ENCODE measurements at places on chromosomes 4 and X.

DNA sequence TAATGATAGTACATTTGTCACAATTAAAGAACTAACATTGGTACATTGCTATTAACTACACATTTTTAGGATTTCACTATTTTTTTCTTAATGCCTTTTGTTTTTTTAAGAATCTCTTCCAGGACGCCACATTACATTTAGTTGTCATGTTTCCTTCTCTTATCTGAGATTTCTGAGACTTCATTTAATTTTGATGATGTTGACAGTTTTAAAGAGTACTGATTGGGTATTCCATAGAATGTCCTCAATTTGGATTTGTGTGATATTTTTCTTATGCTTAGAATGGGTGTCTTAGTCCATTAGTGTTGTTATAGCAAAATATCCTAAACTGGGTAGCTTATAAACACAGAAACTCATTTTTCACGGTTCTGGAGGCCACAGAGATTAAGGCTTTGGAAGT, 1095.5 kb upstream of the LCORL start:
- no peak for DNase-seq

DNA sequence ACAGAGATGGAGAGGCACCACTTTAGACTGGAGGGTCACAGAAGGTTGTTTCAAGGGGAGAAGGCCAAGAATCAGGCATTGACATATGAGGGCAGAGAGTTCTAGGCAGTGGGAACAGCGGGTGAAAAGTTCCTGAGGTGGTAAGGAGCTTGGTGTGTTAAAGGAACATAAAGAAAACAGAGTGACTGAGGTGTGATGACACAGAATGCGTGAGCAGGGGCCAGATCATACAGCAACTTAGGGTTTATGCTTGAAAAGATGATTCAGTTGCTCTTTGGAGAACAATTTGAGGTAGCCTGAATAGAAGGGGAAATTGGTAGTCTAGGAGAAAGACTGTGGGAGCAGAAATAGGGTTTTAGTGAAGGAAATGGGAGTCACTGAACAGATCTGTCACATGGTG, 179.2 kb downstream of the AMELX start:
- DNase-seq = no peak

GRCh38 chrX:132612821-132613564, 124.2 kb upstream of the MBNL3 start:
- peak; percentile 33 for DNase-seq

DNA sequence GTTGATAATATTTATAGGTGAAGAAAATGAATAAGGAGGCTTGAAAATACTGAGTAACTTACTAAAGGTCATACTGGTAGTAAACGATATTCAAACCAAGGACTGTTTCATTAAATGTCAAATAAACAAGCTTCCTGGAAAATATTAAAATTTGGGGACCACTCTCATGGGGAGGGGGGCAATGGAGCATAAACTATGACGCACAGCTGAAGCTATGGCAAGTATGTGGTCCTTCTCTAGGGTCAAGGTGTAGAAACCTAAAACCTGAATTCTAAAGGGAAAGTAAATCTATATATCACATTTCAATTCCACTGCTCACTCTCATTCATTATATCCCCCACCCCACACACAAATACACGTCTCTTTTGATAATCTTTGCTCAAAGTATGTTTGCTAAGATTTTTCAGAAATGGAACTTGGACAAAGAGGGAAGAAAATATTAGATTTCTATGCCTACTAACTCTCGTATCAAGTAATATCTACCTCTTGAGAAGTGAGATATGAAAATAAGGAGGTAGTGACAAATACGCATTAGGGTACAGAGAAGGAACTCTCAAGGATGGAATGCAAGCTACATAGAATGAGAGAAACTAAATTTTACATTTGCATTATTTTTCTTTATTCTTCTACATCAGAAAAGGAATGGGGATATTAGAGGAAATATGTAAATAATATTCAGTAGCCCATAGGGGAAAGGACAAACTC, 84.6 kb downstream of the PDS5A start:
- no peak for DNase-seq

DNA sequence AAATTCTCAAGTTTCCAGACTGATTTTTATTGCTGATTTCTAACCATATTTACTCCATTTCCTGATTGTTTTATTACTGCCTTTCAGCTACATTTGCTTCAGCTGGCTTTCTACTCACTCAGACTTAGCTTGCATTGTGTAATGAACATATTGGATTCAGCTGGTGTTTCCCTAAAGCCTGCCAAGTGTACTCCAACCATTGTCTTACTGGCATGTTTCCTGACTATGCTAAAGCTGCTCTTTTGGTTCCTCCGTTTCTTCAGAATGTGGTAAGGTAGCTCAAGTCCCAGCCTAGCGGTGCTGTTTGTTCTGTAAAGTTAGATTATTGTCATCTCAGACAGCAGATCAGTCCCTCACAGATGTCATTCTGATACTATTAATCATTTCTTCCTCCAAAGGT, 53.1 kb upstream of the GLRA2 start:
- DNase-seq = no peak

DNA sequence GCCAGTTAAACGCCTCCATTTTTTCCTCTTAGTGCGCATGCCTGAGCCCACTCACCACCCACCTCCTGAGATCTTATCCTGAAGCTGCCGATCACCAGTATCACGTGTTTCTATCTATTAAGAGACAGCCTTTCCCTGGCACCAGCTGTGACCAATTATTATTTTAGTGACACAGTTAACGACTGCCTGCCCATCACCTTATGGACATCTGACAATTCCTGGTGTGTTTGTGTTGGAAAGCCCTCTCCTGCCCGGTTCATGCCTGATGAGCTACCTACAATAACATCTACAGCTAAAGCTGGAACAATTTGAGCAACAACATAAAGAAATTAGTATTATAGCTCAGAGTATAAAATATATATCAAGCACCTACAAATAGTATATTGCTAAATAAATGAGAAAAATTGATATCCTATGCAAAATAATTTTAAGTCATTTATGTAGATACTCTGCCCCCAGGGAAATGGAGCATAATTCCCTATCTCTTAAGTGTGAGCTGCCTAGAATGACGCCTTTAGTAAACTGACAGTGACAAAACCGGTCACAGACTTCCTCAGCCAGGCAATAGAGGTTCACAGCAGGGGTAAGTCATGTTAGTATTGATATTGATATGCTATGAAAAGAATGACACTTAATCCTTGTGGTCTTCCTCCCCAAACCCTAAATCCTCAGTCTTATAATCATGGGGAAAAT, 862.2 kb downstream of the TRAM1L1 start:
- no peak for DNase-seq

GRCh38 chrX:39639871-39640270, 457.9 kb downstream of the BCOR start:
- no peak for DNase-seq

DNA sequence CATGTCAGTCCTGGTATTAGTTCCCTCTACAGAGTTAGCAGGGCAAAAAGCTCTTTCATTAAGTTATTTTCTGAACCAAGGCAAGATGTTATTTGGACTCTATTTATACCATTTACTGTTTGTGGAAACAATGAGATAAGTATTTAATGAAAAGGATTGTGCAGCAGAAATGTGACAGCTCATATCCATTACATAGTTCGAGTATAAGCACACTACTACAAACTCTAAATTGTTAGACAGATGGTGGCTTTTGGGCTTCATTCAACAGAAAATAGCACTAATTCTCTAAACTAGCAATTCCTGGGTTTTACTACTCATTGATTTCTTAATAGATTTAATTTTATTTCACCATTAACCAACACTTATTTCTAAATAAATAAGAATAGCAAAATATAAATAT, 95.2 kb upstream of the ANK2 start:
- no peak for DNase-seq

GRCh38 chrX:66672106-66672505, 33.2 kb upstream of the EDA2R start:
- DNase-seq = no peak

- no peak for DNase-seq
Measured at GRCh38 chr4:3462321-3462789, 751 bp upstream of the DOK7 start.

DNA sequence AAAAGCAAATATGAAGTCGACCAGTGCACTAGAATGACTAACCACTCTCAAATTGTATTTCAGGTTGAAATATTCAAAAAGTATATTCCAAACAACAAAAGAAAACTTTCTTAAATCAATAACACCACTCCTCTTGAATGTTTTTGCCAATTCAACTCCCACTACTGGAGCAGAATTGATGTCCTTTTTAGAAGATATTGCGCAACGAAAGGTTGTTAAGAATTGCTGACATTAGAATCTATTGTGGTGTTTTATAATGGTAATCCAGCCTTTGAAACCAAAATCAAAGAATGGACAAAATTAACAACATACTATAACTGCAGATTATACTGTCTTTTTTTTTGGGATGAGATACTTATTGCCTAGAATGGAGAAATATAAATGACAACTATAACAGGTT, 331.3 kb downstream of the GRXCR1 start:
- DNase-seq = no peak

GRCh38 chr4:174055344-174055743, 228.1 kb downstream of the FBXO8 start:
- DNase-seq = no peak

GRCh38 chr4:129377131-129377845, 281.3 kb downstream of the C4orf33 start:
- DNase-seq = no peak

DNA sequence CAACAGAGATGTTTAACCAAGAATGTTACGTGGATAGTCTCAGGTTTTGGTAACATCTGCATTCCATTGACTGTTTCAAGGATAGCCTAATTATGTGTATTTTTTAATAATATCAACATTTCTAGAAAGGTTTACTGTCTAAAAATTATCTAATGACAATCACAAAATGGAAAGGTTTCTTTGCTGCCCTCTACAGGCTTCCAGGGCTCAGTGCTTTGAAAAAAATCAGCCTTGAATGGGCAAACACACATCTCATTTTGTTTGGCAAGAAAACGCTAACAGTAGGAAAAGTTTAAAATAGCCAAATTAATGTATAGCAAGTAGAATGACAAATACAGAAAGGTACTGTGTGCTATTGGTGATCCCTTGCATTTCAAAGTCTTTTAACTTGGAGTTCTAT, 223.4 kb upstream of the PRPS2 start:
- no peak for DNase-seq

DNA sequence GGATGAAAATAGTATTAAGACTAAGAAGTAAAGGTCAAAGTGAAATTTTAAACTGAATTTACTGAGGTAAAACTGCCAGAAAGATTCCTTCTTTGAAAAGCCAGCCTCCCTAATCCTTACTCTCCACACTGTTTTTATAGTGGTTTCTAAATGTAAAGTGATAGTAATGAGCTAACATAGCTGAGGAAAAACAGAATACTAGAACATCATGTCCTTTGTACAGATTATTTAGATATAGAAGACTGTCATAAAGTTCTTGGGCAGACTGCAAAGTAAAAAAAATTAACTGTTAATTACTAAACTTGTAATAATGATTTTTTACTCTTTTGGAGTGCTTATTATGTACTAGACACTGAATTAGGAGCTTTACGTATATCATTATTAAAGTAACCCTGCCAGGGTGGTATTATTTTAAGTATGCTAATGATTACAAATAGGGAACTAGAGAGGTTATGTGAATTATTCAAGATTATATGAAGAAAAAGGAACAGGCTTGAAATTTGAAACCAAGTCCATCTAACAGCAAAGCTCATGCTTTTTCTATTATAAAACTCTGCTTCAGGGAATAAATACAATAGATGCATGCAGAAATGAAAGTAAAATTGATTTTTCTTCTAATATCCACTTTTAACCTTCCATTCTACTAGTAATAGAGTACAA, 150.5 kb downstream of the TBCK start:
- DNase-seq = no peak

DNA sequence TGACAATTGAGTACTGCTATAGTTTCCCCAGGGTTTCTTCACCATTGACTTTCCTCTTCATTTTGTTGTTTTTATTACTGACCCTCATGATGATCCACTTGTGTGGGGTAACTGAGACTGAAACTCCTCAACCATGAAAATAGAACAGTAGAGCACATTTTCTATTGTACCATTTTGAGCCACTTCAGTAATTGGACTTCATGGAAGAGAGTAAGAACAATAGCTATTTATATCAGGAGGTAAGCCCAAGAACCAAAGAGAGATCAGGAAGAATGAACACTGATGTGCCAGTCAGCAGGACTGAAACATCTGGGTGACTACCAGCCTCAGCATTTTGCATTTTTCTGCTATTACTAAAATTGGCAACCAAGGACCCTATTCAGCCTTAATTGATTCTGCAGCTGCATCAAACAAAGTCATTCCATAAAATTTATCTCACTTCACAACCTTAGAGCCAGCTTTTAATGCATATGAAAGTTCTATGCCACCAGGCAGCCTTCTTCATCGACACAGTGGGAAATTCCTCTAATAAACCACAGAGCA, 151.4 kb downstream of the BANK1 start:
- DNase-seq = no peak

DNA sequence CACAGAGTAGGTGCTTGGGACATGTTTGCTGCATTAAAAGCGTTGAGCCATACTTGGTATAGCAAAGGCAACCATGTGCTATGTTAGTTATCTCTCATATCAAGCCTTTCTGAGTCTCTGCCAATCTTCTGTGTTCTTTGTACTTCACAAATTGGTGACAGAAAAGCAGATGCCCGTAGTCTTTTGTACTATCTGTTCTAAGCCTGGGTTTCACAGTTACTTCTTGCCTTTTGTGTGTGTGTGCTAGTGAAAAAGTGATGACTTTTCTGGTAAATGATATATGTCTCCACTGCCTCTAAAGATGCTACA, 16.1 kb upstream of the KLHL2 start:
- no peak for DNase-seq

DNA sequence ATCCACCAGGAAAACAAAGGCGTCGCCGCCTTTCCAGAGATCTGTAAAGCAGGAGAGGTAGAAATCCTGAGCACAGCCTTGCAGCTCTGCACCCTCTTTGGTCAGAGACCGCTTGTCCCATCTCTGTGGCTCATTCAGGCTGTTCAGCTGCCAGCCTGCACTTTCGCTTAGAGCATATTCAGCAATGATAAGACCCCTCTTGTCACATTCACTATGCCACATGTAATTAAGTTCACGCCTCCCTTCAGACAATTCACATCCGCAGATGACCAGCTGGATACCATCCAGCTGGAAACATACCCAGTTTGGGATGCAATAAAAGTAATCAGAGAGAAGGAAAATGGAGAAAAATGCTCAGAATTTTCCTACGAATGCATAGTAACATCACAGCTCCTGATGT, 335.4 kb downstream of the UNC5C start:
- peak; percentile 16 for DNase-seq

DNA sequence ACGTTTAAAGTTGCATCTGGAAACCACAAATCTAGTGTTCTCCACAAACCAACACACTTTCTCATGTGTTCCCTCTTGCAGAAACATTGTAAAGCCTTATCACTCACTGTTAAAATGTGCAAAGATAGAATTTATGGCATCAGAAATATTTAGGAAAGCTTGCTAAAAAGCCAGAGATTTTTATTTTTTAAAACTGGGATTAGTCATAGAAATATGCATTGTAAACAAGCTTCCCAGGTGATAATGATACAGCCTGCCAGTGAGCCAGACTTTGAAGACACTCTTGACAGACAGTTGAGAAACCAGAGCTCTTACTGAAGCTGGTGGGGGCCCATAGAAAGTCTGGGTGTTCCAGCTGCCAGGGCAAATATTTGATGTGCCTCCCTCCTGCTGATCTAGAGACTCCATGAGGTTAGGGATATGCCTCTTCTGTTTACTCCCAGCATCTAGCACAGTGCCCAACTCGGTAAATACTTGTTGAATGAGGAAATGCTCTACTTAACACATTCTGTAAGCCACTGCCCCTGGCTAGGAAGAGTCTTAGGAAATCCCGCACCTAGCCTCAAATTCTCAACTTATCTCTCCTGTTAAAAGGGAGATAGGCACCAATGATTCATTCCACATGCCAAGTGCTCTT, 179.0 kb upstream of the RASGEF1B start:
- DNase-seq = peak; percentile 99

GRCh38 chr4:128924951-128925350, 115.5 kb downstream of the JADE1 start:
- peak; percentile 1 for DNase-seq

All from mesendoderm (in vitro differentiated cells).